ENCODE measurements at places on chromosomes 16 and 17. TPM values are rescaled to one million over a fixed set of nuclear protein-coding genes. Genes with fewer than 3 reads are reported as not detected.

- DNase-seq: no peak
Observed at GRCh38 chr16:70421014-70421413, 17.9 kb downstream of the ST3GAL2 start.

DNA sequence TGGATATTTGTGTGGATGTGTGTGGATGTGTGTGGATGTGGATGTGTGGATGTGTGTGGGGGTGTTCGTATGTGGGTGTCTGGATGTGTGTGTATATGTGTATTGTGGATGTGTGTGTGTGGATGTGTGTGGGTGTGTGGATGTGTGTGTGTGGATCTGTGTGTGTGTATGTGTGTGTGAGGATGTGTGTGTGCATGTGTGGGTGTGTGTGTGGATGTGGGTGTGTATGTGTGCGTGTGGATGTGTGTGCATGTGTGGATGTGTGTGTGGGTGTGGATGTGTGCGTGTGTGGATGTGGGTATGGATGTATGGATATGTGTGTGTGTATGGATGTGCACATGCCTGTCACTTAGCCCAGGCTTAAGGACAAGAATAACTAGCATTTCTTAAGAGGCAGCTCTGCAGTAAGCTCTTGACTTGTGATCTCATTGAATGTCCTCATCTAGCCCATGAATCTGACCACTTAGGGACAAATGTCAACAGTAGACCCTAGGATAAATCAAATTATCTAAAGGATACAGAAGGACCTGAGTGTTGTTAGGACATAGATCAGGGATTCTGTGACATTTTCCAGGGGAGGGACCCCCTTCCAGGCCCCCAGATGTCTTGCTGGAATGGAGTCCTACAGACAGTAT lies 83.5 kb downstream of the BMERB1 start:
- DNase-seq: no peak

DNA sequence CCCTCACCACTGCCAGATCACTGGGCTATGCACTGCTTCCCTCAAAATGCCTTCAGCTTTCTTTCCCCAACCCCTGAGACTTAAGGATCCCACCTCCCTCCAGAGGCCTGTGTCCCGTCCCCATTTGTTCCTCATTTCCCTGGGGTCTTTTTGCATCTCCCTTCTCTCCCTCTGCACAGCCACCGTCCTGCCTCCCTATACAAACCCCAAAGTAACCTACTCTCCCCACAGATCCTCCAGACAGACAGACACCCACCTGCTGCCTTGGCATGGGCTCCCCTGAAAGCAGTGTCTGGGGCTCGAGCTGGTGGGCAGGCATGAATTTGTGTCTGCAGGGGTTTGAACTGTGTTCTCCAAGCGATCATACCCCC lies 69.4 kb upstream of the TNRC6C start:
- DNase-seq: no peak

DNA sequence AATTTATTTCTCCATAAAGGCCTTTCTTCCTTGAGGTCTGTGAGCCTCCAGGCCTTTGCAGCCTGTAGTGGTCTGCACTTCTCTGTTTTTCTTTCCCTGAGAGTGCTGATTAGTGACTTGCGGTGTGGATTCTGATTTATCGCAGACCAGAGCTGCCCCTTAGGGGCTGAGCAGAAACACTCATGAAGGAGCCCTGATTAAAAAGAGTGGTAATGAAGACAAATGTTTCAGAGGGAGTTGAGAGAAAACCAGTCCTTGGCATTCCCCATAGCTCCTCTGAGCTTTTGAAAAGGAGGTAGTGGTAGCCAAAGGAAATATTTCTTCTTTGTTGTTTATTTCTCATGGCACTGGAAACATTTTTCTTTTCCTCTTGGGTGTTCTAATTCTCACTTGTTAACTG lies 268.1 kb upstream of the TBX2 start:
- no peak for DNase-seq

DNA sequence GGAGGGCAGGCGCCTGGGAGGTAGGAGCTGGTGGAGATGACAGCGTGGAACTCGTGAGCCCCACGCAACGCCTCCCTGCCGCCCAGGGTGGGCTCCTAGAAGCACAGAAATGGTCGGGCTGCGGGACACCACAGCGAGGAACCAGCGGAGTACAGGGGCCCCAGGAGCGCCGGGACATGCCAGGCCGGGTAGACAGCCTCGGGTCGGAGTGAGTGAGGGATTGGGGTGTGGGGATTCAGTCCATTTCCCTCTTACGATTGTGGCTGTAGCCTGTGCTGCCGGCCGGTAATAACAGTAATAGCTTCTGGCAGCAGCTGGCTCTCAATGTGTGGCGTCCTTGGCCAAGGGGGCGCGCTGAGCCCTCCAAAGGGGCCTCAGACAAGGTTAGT lies 12.2 kb upstream of the CES3 start:
- no peak for DNase-seq

DNA sequence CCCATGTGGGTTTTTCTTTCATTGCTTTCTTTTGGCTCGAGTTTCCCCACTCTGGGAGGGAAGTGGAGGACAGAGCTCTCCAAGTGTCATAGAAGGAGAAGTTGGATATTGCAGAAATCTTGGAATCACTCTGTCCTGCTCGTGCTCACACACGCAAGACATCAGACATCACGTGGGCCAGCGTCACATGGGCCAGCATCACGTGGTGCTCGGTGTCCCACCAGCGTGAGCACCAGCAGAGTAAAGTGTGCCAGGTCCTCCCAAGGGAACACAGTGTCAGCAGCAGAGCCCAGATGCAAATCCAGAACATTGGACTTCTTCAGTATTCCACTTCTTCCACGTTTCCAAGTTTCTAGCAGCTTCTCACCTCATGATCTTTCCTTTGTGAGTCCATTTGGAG lies 327.0 kb downstream of the FOXL1 start:
- no peak for DNase-seq

DNA sequence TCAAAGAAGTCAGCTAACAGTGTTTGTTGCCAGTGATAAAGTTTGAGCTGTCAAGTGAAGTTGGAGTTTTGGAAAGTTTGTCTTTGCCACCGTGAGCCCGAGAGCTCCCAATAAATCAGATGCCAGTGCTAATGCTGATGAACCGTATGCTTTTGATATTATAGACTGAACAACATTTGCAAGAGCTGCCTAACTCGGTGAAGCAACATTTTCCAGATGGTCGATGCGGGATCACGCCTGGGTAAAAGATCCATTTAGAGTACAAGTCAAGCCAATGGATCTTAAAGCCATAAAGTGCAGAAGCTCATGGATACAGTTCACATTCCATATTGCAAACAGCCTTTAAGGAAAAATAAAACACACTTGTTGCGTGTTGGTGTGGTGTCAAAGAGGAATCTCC lies 9.6 kb downstream of the BANP start:
- DNase-seq: no peak

GRCh38 chr16:58264961-58265479 lies 29.8 kb downstream of the PRSS54 start:
- no peak for DNase-seq

DNA sequence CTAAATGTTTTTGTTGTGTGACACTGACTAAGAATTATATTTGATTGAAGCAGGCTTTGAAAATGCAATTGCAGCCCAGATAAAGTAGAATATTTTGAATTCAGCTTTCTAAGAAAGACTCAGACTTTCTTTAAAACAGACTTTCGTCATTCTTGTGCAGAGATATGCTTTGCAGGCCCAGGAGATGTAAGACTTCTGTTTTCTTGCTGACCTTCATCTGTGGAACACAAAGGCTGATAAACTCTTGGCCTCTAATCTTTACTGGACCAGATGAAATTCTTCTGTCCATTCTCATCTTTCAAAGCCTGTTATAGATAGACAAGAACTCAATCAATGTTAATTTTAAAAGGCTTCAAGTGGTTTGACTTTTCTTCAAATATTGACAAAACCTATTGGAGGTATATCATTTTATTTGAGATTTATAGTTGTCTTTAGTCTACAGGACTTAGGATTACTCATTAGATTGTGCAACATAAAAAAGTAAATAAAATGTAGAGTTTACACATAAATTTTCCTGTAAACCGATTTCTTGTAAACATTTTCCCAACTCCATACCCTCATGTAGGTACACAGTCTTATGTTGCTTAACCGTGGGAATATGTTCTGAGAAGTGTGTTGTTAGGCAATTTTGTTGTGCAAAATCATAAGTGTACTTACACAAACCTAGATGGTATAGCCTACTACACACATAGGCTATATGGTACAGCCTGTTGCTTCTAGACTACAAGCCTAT lies 94.2 kb downstream of the MAP2K4 start:
- DNase-seq: no peak

DNA sequence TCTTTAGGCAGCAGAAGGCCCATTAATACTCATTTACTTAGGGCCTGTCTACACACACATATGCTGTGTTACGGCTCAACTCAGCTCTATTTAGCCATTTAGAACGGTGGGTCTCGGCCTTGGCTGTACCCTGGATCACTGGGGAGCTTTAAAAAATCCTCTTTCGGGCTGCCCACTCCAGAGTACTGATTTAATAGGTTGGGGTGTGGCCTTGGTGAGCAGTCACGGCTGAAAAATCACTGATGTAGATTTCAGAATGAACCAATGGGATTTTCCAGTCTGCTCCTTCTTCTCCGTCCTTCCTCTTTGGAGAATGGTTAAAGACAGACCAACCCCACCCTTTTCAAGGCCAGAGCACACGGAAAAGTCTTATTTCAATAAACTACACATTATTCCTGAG lies 223.5 kb downstream of the CCDC182 start:
- no peak for DNase-seq

DHRS7C gene
- total RNA-seq: 166 TPM

CDRT15L2 gene
- not detected for total RNA-seq

ZFHX3 gene
- total RNA-seq: 8.1 TPM

ABCC11 gene
- total RNA-seq: not detected

GLP2R gene
- 0.35 TPM for total RNA-seq

CDK5R1 gene
- 1.4 TPM for total RNA-seq

TSNAXIP1 gene
- total RNA-seq: 0.37 TPM

CCL3 gene
- not detected for total RNA-seq
